ENCODE measurements at places on chromosomes 6 and 20.

GRCh38 chr6:133369773-133370272 is 128.7 kb downstream of the EYA4 start:
- peak; percentile 38 for DNase-seq

DNA sequence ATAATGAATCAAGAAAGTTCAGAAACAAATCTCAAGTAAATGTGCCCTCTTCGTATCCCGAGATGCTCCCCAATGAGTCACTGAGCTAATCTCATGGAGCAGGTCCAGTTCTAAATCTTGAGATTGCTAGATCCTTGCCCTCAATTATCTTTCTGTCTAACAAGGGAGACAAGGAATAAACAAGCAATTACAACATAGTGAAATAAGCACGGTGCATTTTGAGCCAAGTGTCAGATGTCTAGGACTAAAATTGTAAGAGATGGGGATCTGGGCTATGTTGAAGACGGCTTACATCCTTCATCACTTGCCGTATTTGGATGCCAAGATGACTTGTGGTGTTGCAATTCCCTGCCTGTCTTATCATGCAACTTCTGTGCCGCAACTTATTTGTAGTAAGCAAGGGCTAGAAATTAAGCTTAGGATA is 56.5 kb upstream of the ADGRF1 start:
- DNase-seq, result no peak

- DNase-seq, result no peak
Observed at GRCh38 chr6:37980222-37980595, 160.7 kb downstream of the ZFAND3 start.

DNA sequence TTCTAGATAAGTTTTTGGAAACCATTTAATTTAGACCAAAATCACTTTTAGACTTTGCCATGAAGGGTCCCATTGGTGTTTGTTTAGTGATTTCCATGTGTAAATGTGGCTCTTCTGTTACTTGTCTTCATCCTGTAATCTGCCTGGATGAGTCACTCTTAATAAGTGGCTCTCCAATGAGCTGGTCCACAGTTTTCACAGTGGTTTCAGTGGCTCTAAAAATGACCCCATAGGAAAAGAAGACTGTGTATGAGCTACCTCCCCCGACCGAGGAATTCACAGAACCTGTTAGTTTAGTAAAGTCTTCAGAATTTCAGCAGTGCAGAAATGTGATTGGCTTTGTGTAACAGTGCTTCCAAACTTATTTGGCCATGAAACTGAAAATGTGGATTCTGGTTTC is 492.0 kb upstream of the MARCKS start:
- DNase-seq, result no peak

GRCh38 chr6:141618180-141618581 is 514.5 kb upstream of the GJE1 start:
- DNase-seq, result peak; percentile 70
